Amniotic epithelial cell (primary cell): ENCODE measurements at places on chromosomes 5 and 9.

GRCh38 chr9:134683714-134684374 lies 42.2 kb downstream of the COL5A1 start:
- no peak for DNase-seq

GRCh38 chr5:66616520-66617225 lies 20.5 kb downstream of the MAST4 start:
- no peak for DNase-seq

- no peak for DNase-seq
These were observed 168.6 kb upstream of the MVB12B start for GRCh38 chr9:126157826-126158587.

GRCh38 chr5:168481330-168481788 lies 4.9 kb upstream of the RARS1 start:
- no peak for DNase-seq

GRCh38 chr9:105475302-105475701 lies 27.5 kb downstream of the FSD1L start:
- DNase-seq, result peak; percentile 62

DNA sequence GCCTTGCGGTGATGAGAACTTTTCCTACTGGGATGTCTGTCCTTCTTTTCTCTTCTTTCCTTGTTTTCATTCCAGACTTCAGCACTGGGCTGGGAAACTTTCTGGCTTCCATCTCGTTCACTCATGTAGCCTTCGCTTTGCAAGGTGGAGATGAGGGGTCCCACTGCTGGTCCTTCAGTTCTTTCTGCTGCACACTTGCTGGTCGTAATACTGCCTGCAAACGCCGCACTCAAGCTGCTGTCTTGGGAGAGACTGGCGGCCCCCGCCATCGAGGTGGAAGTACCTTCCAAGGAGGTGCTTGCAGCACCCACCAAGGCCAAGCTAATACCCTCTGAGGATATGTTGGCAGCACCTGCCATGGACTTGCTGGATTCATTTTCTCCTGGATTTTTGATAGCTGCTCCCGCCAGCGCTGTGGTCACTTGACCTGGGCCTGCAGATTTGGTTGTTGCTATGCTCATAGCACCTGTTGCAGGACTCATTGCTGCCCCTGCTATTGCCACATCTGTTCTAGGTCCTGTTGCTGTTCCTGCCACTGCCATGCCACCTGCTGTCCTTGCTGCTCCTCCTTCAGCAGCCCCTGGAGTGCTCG lies 3.0 kb downstream of the GARIN3 start:
- no peak for DNase-seq

DNA sequence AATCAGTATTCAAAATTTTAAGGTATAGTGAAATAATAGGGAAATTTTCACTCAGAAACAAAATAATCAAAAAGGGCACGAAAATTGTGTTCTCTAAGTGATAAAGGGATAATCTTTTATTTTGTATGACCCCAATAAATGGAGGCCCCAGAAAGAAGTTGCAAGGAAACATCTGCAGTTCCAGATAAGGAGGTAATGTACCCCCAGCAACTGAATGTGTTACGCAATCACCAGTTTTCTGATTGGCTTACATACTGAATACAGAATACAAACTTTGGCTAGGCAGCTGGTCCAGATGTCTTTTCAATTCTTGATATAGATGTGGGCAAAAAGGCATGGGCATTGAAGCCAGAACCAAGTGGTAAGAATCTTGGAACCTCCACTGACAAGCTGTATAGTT lies 1.7 kb upstream of the TOPORS start:
- peak; percentile 43 for DNase-seq

- no peak for DNase-seq
These were observed 40.9 kb upstream of the F2RL2 start for GRCh38 chr5:76664079-76664478.

GRCh38 chr5:96157077-96157780 lies 195.6 kb upstream of the ELL2 start:
- DNase-seq, result no peak

- no peak for DNase-seq
These were observed 81.6 kb upstream of the HAND1 start for GRCh38 chr5:154559398-154560276.

- no peak for DNase-seq
These were observed 121.5 kb upstream of the PCA3 start for GRCh38 chr9:76642701-76643209.

DNA sequence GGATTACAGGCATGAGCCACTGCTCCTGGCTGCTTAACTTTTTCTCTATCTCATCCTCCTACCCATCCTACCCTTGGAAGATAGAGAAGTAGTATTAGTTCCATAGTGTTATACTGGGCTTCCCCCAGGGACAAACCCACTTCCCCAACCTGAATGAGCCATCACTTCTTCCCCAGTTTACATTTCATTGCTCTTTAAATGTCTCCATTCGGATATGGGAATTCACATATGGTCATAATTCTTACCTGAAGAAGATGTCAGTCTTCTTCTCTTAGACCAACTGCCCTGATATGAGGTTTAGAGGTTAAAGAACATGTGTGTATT lies 1.9 kb downstream of the CD274 start:
- no peak for DNase-seq

DNA sequence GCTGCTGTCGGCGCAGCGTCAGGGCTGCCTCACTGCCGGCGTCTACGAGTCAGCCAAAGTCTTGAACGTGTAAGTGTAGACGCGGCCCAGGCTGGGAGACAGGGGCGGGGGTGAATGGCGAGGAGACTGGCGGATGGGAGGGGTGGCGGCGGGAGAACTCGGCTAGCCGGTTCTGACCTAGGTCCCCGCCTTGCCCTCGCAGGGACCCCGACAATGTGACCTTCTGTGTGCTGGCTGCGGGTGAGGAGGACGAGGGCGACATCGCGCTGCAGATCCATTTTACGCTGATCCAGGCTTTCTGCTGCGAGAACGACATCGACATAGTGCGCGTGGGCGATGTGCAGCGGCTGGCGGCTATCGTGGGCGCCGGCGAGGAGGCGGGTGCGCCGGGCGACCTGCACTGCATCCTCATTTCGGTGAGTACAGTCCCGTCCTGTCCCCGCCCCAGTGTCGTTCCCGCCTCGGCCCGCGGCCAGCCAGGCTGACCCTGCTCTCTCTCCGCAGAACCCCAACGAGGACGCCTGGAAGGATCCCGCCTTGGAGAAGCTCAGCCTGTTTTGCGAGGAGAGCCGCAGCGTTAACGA lies 745 bp downstream of the GADD45G start:
- peak; percentile 34 for DNase-seq
